ENCODE measurements at places on chromosomes 16 and 17. TPM values are rescaled to one million over a fixed set of nuclear protein-coding genes. Genes with fewer than 3 reads are reported as not detected.

Gene AIPL1
- total RNA-seq = not detected

Gene HNF1B
- total RNA-seq = not detected

Gene SPATA2L
- total RNA-seq = 0.93 TPM

Gene HES7
- 2.9 TPM for total RNA-seq

Gene RANGRF
- total RNA-seq = 39.1 TPM

Gene TBC1D3C
- not detected for total RNA-seq

Gene ENPP7
- total RNA-seq = not detected

Gene DNASE1L2
- 0.33 TPM for total RNA-seq

Gene ITGAL
- total RNA-seq = 83.8 TPM

Gene NPIPA5
- 14.2 TPM for total RNA-seq

Gene IRX3
- not detected for total RNA-seq

Gene SCGB1C2
- not detected for total RNA-seq

Gene HS3ST3A1
- 1.1 TPM for total RNA-seq

Gene TP53TG3
- total RNA-seq = not detected

Gene PRRT2
- 0.94 TPM for total RNA-seq

Gene ADAM11
- total RNA-seq = 0.17 TPM

Gene GRAPL
- total RNA-seq = 3.4 TPM

Gene PMM2
- total RNA-seq = 20.8 TPM

Gene KRTAP16-1
- total RNA-seq = 0.15 TPM

Gene SRRM2
- total RNA-seq = 607 TPM

Gene CRYM
- not detected for total RNA-seq

Gene YBX2
- 0.52 TPM for total RNA-seq

Gene EFNB3
- total RNA-seq = not detected

Gene ZNF768
- 8.3 TPM for total RNA-seq

Gene KRT13
- not detected for total RNA-seq

Gene ADAP2
- 0.52 TPM for total RNA-seq

Gene ZMYND15
- total RNA-seq = 0.17 TPM

Gene TMEM92
- not detected for total RNA-seq

Gene DPEP3
- not detected for total RNA-seq

Gene PYY
- total RNA-seq = not detected

Gene ABCA9
- total RNA-seq = not detected

Gene PLD6
- total RNA-seq = 5.3 TPM

Gene CES4A
- 5.1 TPM for total RNA-seq

Gene SLC25A10
- total RNA-seq = 18.0 TPM

Gene ATP2C2
- not detected for total RNA-seq

Gene SDR42E2
- not detected for total RNA-seq

Gene HOXB9
- 6.7 TPM for total RNA-seq

Gene GH1
- not detected for total RNA-seq

Gene ABAT
- 3.1 TPM for total RNA-seq

Gene TPPP3
- total RNA-seq = not detected

Data from activated naive CD4-positive, alpha-beta T cell treated with anti-CD3 and anti-CD28 coated beads for 36 hours (primary cell).